ENCODE measurements at places on chromosomes 5 and 9. TPM values are rescaled to one million over a fixed set of nuclear protein-coding genes. Genes with fewer than 3 reads are reported as not detected.

GRCh38 chr5:115241881-115242642 lies 20.6 kb downstream of the PGGT1B start:
- DNase-seq, result no peak

DNA sequence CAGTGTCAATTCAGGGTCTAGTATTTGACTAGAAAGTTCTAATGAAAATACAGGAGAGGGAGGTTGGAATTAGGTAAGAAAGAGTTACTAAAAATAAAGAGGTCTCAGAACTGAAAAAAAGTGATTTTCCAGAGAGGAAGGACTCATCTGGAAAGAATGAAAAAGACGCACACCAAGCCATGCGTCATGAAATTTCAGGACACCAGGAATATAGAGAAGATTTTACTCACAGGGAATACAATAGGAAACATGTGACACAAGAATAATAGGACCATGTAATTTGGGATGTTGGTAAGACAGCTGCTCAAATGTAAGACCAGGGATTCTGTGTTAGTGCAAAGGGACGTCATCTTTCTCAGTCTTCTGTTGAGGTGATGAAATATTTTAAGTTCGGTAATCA lies 224.7 kb downstream of the GDNF start:
- no peak for DNase-seq

The SVEP1 gene
- not detected for total RNA-seq

- no peak for DNase-seq
Measured at GRCh38 chr5:83374547-83374946, 97.0 kb upstream of the VCAN start.

GRCh38 chr9:122822056-122822455 lies 6.3 kb downstream of the PDCL start:
- DNase-seq, result no peak

GRCh38 chr5:176436656-176437055 lies 11.5 kb upstream of the FAF2 start:
- DNase-seq, result no peak

- DNase-seq, result no peak
Measured at GRCh38 chr5:150203832-150204589, 14.1 kb downstream of the SLC6A7 start.

GRCh38 chr9:18467696-18468095 lies 6.3 kb upstream of the ADAMTSL1 start:
- DNase-seq, result no peak

The DRD1 gene
- total RNA-seq, result not detected

GRCh38 chr9:35814841-35815543 lies at the start of gene HINT2:
HINT2 (minus strand) TSS chr9:35815042; CDS start chr9:35814979, 63 bp downstream.
- peak; percentile 98 for DNase-seq

- no peak for DNase-seq
Measured at GRCh38 chr9:137140151-137141012, 1.4 kb downstream of the GRIN1 start.

DNA sequence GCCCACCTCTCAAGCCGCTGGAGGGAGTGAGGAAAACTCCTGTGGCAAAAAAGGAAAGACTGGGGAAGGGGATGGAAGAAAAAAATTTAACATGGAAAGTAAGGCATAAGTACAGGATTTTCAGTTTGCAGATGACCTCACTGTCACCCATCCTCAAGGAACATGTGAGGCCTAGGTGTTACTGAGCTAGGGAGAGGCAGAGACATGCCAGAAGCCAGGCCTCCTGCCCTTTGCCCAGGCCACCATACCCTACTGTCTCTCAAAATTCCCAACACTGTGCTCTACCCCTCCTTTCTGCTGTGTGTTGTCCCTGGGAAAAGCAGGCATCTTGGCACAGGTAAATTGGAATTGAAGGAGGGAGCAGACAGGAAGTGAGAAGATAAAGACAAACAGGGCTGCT lies 4.4 kb upstream of the MGAT1 start:
- DNase-seq, result no peak

- no peak for DNase-seq
Measured at GRCh38 chr5:168798065-168799023, 219.2 kb upstream of the PANK3 start.

The SOWAHA gene
- total RNA-seq, result 2.9 TPM

- no peak for DNase-seq
Measured at GRCh38 chr5:143752165-143752850, 59.7 kb upstream of the HMHB1 start.

GRCh38 chr9:101458963-101459631 lies 23.5 kb upstream of the ALDOB start:
- DNase-seq, result peak; percentile 80
